ENCODE measurements at places on chromosomes 2 and 18. TPM values are rescaled to one million over a fixed set of nuclear protein-coding genes. Genes with fewer than 3 reads are reported as not detected.

DNA sequence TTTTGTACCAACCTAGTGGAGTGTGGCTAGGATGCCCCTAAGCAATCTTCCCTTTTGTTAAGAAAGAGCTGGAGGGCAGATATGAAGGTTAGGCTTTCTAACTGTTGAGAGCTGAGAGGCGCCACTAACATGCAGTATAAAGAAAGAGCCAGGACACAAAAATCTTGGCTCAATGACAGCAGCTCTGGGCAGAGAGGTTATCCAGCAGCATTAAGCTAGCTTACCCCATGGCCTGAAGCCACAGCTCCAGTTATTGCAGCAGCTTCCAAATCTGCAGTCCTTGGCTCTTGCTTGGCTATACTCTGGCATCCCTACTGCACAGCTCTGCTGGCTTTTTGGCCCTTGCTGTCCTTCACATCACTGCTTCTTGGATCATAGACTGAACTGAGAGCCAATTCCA is 213.4 kb downstream of the GPD2 start:
- no peak for DNase-seq

DNA sequence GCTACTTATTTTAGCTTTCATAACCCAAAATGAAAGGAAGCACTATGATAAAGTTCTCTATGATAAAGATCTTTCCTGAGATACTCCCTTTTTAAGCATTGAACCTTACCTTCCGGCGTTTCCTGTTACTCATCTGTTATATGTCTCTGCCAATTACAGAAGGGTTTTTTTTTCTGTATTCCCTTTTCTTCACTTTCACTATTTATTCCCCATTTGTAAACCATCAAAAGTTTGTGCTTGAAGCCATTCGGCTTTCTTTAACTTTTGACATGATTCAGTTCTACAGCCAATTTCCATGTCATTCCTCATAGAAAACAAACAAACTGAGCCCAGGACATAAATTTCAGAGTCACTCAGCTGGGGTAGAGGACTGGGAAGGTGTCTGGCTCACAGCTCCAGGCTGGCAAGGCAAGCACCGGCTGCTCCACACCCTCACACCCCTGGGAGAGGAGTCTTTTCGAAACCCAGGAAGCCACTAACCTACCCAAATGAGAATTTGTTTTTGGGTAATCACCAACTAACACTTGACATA is 429.4 kb upstream of the TRIB2 start:
- DNase-seq = no peak

DNA sequence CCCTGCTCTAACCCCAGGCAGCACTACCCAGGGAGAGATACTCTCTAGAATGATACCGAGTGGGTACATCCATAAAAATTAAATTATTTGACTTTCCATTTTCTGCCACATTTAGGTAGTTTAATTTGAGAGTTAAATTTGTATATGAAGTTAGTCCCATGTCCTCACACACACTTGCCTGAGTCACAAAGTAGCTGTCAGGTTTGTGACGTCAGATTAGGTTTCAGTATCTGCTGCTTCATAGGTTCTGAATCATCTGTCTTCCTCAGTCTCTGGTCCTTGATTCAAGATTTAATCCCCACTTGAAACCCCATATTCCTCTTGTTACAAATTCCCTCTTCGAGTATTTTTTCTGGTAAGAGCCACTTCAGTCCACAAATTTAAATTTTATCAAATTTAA is 738.6 kb upstream of the FAM98A start:
- DNase-seq = no peak

DNA sequence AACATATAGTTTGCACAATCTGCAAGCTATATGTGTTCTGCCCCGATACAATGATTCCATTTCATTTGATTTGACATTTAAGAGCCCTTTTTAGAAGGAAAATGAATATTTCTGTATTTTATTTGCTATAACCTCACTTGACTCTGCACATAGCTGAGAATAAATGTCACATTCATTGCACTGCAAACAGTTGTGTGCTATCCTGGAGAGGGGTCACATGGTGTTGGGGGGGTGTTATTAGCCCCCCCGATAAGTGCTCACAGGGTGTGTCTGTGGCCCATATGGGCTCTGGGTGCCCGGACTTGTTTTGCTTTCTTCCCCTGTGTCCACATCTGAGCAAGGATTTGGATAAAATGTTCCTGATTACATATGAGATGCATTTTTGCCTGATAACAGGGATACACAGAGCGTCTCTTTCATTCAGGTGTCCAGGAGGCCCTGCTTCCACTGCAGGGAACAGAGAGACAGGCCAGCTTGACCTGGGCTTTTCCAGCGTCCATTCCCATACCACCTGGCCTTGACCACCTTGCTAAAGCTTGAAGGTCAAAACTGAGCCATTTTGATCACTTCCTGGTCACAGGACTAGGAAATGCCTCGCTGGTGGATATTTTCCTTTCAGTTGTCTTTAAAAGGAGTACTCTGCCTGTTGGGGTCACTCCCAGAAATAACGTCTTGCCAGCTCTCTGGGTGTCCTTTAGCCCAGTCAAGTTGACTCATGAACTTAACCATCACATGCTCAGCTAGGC is 38.4 kb upstream of the ID2 start:
- DNase-seq = peak; percentile 19

- peak; percentile 4 for DNase-seq
These were observed 47.2 kb downstream of the SLC14A2 start for GRCh38 chr18:45662468-45662867.

GRCh38 chr2:10876394-10876793 is 35.3 kb upstream of the KCNF1 start:
- no peak for DNase-seq

GRCh38 chr18:8526332-8526731 is 82.9 kb upstream of the RAB12 start:
- no peak for DNase-seq

GRCh38 chr2:176650104-176650837 is 381.0 kb downstream of the MTX2 start:
- no peak for DNase-seq

GRCh38 chr2:68653538-68653982 is 10.2 kb downstream of the PROKR1 start:
- no peak for DNase-seq

DNA sequence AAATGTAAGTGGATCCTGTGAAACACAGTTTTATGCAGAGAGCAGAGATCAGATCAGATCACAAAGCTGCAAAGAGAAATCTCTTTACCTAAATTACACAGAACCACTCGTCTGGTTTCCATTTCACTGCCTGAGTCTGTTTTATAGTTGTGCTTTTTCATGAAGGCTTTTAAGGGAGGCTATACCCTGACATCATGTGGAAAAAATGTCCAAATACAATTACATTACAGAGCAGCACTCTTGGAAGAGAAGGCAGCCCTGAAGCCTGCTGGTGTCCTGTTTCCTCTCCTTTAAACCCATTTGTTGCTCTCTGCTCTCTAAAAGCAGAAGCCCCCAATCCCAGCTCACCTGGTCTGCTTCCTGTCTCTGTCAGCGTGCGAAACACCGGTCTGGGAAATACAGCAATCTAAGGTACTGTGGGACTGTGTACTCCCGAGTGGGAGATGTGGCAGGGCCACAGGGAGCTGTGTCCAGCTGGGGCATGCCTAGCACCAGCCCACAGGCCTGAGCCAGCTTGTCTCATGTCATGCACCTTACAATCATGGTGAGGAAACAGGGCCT is 24.8 kb upstream of the ZFP36L2 start:
- DNase-seq = no peak

- DNase-seq = no peak
These were observed 35.9 kb downstream of the PTGR3 start for GRCh38 chr18:75173125-75173432.

DNA sequence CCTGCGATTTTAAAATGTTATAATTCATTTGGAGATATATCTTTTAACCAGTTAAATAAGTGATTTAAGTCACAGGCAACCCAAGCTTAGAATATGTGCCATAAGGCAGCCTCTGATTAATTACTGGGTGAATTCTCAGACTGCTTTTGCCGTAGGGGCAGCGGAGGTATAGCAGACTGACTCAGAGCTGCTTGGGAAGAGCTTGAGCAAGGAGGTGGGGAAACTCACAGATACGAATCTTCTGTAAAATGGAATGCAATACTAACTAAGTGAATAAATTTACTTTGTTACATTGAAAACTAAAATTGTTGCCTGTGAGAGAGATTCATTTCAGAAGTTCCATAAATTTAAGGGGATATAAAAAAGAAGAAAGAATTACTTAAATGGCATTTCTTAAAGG is 115.4 kb downstream of the KYNU start:
- DNase-seq = no peak

DNA sequence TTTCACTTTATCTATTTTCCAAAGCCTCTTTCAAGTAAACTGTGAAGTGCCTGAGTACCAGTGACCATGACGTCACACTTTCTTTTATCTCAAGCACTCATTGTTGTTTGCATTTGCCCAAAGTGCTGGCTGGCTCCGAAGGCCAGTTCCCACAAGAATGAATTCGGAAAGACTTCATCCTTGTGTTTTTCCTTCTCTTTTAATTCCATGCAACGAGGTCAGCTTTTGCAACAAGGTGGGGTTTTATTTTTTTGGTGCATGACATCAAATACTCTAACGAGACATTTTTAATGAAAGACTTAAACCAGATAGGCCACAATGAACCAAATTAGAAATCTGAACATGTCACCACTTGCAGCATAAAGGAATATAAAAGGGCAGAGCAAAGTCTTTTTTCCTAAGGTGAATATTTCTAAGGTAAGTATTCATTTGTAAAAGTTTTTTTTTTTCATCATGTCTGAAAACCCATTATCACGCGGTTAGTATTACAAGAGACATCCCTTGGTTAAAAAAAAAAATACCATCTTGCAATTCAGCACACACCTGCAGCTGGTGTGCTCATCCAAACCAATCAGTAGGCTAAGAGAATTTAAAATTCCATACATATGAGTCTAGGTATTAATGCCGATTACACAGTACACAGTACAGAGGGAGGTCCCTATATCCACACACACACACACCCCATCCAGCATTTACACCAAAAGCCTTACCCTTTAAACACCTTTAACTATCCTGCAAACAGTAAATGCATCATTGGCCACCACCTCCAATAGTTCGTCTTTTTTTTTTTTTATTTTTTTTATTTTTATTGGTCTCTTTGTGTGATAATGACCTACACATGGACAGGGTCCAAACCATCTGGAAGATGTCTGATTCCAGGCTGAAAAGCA is 2.3 kb downstream of the ARL4C start:
- no peak for DNase-seq

DNA sequence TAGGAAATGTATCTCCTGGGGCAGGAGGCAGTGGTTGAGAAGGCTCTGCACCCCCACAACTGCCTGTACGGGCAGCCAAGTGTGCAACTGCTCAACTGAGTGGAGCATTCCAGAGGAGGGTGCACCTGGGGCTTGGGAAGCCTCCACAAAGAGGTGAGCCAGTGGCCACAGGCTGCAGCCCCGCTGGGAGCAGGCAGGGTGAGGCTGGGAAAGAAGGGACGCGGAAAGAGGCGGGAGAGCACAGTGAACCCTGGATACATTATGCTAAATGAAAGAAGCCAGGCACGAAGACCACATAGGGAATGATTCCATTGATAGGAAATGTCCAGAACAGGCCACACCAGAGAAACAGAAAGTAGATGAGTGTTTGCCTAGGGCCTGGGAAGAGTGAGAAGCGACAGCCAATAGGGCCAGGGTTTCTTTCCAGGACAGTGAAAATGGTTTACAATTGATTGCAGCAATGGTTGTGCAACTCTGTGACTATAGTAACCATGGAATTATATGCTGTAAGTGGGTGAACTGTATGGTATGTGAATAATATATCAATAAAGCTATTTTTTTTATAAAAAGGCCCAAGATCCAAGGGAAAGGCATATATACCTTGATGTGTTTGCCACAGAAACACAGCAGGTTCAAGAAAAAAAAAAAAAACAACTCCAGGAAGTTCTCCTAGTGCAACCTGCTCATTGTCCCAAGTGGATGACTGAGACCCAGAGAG is 82.4 kb downstream of the DDX1 start:
- DNase-seq = no peak

DNA sequence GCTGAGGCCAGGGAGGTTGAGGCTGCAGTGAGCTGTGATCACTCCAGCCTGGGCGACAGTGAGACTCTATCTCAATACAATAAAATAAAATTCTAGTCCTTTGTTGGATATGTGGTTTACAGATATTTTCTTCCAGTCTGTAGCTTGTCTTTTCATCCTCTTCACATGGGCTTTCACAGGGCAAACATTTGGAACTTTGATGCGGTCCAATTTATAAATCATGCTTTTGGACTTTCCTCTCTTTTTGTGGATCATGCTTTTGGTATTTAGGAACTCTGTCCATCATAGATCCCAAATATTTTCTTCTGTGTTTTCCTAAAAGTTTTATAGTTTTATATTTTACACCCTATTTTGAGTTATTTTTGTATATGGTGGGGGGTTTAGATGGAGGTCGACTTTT is 14.9 kb downstream of the RAB10 start:
- DNase-seq = no peak

GRCh38 chr2:231640241-231640640 is 47.6 kb downstream of the TEX44 start:
- DNase-seq = no peak

DNA sequence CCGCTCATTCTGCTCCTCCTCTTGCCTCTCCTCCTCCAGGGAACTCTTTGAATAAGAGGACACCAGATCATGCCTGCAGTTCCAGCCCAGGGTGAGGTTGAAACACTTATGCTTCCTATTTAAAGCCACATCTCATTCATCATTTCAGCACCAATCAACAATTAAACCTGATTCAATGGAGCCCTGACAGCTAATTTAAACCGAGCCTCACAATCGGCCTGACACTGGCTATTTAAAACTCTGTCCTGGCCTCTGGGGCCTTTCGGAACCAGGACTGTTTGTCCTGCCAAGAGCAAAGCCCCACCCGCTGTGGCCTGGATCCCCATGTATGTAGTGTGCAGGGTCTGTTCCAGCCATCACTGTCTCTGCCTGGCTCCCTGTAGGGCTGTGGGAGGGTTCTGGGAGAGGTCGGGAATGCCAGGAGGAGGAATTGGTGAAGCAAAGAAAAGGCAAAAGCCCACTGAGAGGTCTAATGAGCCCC is 97.4 kb downstream of the MCFD2 start:
- peak; percentile 87 for DNase-seq

DNA sequence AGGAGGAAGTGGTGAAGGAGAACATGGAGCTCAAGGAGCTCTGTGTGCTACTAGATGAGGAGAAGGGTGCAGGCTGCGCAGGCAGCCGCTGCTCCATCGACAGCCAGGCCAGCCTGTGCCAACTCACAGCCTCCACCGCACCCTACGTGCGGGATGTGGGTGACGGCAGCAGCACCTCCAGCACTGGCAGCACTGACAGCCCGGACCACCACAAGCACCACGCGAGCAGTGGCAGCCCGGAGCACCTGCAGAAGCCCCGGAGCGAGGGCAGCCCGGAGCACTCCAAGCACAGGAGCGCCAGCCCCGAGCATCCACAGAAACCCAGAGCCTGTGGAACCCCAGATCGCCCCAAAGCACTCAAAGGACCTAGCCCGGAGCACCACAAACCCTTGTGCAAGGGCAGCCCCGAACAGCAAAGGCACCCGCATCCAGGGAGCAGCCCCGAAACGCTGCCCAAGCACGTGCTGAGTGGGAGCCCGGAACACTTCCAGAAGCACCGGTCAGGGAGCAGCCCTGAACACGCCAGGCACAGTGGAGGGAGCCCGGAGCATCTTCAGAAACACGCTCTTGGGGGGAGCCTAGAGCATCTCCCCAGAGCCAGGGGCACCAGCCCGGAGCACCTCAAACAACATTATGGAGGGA is 9.0 kb downstream of the CCDC85A start:
- no peak for DNase-seq

The FMNL2 gene
- 18.1 TPM for total RNA-seq

The LCT gene
- not detected for total RNA-seq

The LYPD1 gene
- not detected for total RNA-seq

The RAB17 gene
- total RNA-seq = 4.9 TPM

The HOXD8 gene
- 6.0 TPM for total RNA-seq

The RIT2 gene
- not detected for total RNA-seq

The ITM2C gene
- 12.2 TPM for total RNA-seq

The CD226 gene
- 0.23 TPM for total RNA-seq

The DNAJC5G gene
- not detected for total RNA-seq

The NYAP2 gene
- total RNA-seq = not detected

The ASIC4 gene
- total RNA-seq = not detected

The CCDC85A gene
- 2.7 TPM for total RNA-seq

Measured in suprapubic skin (tissue), 4 donors.